Activated CD4-positive, alpha-beta T cell treated with anti-CD3 and anti-CD28 coated beads for 48 hours (primary cell): ENCODE measurements at places on chromosomes 1 and 21.

DNA sequence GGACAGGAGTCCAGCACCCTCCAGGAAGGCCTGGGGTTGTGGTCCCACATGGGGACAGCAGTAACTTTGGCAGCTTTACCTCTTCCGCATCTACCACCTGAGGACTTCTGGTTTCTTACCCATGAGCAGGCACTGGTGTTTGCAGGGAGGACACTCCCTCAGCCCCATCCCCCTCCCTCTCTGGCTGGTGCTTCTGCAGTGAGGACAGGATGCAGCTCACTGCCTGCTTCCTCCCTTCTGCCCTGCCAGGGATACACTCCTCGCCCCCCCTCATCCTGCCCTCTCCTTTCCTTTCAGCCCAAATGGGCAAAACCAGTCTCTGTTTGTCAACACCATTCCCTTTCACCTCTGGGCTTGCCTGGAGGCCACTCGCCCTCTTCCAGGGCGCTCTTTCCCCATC, 62.4 kb downstream of the KIRREL1 start:
- no peak for DNase-seq

- DNase-seq = no peak
These were observed 7.1 kb upstream of the GNPAT start for GRCh38 chr1:231233735-231234417.

DNA sequence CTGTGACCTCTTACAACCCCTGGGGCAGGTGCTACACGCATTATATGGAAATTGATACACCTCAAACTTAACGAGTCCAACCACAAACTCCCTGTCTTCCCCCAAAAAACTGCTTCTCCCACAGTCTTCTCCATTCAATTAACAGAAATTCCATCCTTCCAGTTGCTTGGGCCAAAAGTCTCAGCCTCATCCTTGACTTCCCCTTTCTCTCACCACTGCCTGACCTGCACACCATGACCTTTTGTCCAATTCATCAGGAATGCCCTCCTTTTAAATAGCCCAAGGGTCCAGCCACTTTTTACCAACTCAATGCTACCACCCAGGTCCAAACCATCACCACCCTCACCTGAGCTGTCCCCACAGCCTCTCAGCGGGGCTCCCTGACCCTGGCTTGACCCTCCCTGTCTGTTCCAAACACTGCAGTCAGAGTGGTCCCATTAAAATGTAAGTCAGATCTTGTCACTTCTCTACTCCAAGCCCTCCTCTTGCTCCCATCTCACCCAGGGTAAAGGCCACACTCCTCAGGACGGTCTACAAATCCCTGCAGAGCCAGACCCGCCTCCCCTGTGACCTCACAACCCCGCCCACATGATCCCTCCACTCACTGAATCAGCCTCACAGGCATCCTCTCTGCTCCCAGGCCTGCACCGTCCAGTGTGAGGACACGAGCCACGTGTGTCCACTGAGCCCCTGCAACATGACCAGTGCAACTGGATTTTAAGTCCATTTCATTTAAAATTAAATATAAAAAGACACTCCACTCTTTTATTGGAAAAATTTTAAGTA, 18.5 kb downstream of the KCNN3 start:
- no peak for DNase-seq

- no peak for DNase-seq
These were observed 69.2 kb downstream of the SH3GLB1 start for GRCh38 chr1:86773341-86774288.

GRCh38 chr1:183259924-183260323, 73.9 kb downstream of the LAMC2 start:
- no peak for DNase-seq

- no peak for DNase-seq
These were observed 544 bp upstream of the CCT8 start for GRCh38 chr21:29074007-29074376.

- no peak for DNase-seq
These were observed 139.1 kb upstream of the COA6 start for GRCh38 chr1:234234199-234234598.

DNA sequence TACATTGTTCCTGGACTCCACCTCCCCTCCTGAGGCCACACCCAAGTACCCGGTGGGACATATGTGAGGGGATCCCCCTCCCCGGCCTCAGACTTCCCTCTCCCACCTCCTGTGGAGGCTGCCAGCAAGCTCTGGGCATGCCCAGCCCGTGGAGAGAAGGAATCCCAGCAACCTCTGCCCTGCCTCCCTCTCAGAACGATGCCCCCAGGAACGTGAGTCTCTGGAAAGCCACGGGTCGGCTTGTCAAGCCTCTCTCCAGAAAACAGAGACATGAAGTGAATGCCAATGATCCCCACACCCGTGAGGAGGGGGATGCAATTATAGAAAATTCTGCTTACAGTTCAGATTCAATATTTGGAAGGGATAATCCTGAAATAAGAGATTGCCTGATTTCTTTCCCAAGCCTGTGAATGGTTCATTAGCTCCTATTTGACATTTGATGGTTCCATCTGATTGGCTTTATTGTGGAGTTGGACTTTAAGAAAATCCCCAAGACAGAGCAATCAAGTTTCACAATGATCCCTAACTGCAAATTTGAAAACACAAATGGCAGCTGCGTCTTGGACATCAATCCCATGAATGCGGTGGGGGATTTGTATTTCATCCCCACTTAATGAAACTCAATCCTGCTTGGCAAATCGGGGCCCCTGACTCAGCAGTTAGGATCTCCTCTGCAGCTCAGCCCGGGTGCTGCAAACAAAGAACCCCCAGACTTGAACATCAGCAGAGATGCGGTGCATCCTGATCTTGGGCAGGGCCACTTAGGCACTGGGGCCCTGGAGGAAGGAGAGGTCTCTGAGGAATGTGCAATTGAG, 9.1 kb upstream of the GUCA2B start:
- DNase-seq = no peak

GRCh38 chr1:7929637-7930036, 11.0 kb downstream of the TNFRSF9 start:
- no peak for DNase-seq

GRCh38 chr1:24955161-24955560, 25.1 kb upstream of the RUNX3 start:
- DNase-seq = peak; percentile 85

DNA sequence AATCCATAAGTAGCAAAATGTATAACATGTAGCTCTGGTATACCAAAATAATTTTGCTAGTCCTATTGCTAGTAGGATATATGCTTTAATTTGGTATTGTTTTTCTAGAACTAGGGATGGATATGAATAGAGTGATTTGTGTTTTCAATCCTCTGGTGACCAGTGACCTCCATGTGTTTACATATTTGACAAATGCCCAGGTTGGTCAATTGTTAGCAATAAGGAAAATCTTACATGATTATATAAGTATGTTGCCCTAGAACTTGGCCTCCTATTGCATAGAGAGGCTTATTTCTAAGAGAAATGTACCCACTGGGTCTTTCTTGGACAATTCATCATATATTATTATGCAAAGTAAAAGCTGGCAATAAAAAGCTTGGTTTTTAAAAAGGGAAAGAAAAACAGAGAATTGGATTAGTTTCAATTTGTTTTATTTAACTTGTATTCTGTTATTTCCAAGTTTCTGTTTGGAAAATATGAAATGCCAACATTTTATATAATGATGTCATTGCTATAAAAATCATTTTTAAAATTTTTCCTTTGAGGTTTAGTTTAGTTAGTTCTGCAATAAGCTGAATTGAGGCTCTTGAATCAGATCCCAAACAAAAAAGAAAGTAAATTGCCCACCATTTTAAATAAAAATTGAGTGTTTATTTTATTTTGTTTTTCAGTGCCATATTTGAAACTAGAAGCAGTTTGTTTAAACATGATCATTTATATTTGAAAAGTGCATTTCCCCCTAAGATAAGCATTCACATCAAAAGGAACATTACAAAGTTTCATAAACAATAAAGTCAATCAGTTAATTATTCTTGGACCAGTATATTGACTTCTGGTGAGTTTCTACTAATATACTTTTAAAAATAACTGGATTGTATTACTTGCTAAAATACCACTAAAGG, 210.9 kb downstream of the ZC3H11B start:
- no peak for DNase-seq

GRCh38 chr21:36166705-36167104, 10.1 kb downstream of the DOP1B start:
- DNase-seq = no peak

DNA sequence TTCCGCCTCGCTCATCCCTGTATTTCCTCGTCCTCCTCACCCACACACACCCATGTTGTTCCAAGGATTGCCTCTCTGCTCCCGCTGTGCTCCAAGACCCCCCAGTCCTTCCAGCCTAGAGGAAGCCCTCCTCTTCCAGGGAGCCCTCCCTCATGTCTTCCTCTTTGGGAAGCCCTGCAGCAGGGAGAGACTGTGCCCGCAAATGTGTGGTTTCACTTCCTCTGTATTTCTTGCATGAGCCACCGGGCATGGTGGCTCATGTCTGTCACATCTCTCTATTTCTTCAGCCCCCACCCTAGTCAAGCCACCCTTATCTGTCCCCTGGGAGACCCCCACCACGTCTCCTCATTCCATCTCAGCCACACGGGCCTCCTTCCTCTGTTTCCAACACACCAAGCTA, 57.5 kb upstream of the PAX7 start:
- DNase-seq = no peak

GRCh38 chr1:166978821-166979220, 3.5 kb upstream of the ILDR2 start:
- DNase-seq = no peak

DNA sequence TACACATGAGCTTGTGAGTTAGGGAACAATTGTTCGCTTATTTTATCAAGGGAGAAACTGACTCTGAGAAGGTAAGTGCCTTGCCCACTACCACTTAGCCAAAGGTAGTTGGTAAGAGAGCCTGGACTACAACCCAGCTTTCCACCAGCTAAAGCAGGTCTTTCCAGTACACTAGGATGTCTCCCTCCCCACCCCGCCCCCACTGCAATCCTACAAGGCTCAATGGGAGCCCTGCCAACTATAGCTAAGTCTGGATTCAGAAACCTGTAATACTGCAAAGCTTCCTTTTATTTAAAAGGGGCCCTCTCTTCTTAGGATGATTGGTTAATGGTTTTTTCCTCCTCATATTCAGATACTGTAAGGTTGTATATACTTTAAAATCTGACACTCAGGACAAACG, 102.0 kb upstream of the C8B start:
- DNase-seq = no peak

DNA sequence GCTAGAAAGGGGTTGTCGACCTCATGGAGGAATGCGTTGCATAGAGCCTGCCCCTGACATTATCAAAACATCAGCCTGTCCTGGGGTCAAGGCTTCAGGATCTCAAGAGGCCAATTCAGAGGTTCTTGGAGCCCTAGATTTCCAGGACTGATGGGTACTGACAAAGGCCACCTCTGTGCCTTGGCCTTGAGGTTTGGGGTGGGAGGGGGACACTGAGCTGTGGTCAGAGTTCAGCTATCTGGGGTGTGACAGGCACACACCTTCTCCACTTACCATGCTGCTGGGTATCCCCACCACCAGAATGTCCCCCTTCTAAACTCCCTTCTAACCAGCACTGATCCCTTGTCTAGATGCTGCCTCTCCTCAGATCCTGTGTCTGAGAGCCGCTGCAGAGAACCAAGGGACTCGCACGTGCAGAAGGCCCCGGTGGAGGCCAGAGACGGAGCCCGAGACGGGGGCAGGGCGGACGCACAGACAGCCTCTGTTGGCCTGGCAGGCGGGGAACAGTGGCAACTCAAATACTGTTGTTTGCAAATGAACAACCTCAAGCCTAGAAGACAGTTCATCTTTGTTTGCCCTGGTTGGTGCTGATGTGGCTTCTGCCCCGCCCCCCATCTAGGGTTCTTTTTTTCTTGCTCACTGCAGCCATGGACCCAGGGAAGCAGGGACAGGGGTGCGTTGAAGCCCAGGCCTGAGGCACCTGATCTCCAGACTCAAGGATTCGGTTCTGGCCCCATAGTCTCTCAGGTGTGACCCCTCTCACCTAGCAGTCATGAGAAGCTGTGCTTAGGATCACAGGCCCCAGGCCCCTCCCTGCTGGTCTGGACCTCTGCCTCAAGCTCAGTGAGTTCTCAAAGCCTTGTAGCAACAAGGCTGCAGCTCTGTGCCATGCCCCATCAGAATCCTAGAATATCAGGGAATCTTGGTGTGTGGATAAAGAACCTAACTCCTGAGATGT, 28.1 kb upstream of the CSF1 start:
- DNase-seq = no peak

- no peak for DNase-seq
These were observed 36.1 kb downstream of the DEGS1 start for GRCh38 chr1:224219011-224219611.

GRCh38 chr1:114043548-114043947, 64.3 kb downstream of the OLFML3 start:
- DNase-seq = no peak

GRCh38 chr21:23496729-23497128, 2110.6 kb downstream of the MRPL39 start:
- no peak for DNase-seq

GRCh38 chr1:219744652-219745469, 132.0 kb upstream of the ZC3H11B start:
- no peak for DNase-seq

GRCh38 chr1:156033011-156033410, 12.3 kb upstream of the SSR2 start:
- no peak for DNase-seq

GRCh38 chr1:85198864-85199263, 2.0 kb downstream of the SYDE2 start:
- DNase-seq = no peak

DNA sequence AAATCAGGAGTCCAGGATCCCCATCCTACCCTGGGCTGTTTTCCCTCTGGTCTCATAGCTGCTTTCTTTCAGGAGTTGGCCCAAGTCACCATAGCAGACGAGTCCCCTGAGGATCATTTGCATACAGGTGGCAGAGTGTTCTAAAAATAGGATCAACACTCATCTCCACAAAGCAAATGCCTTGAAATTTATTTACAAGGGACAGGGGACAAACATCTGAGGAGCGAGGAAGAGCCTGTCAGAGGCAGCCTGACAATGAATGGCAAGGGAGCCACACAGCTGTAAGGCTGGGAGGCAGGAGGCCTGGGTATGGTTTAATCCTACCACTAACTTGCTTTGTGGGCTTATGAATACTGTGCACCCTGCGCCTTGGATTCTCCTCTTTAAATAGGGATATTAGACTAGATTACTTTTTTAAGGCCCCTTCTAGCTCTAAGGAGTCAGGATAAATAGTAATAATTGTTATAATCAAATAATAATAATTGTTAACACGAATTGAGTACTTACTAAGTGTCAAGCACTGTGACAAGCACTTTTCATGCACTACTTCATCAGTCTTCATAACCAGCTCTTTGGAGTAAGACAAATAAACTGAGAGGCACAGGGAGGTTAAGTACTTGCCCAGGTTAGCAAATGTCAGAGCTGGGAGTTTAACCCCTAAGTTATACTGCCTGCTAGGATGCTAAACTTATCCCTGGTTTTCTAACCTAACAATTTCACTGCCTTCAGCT, 34.5 kb downstream of the RAB3B start:
- DNase-seq = no peak

- DNase-seq = no peak
These were observed 3.6 kb upstream of the GPR61 start for GRCh38 chr1:109535971-109536491.
